ENCODE measurements at places on chromosomes 2 and 18. TPM values are rescaled to one million over a fixed set of nuclear protein-coding genes. Genes with fewer than 3 reads are reported as not detected.

The FER1L5 gene
- total RNA-seq, result 1.1 TPM

The MPV17 gene
- 77.1 TPM for total RNA-seq

The BCL11A gene
- 31.4 TPM for total RNA-seq

The RIT2 gene
- not detected for total RNA-seq

The SCN2A gene
- 0.29 TPM for total RNA-seq

The SEMA4F gene
- 9.1 TPM for total RNA-seq

The GKN2 gene
- total RNA-seq, result not detected

The TCF23 gene
- 0.42 TPM for total RNA-seq

The IFIH1 gene
- total RNA-seq, result 15.2 TPM

The LYG2 gene
- not detected for total RNA-seq

The SIX3 gene
- not detected for total RNA-seq

The PSD4 gene
- total RNA-seq, result 55.1 TPM

The ITGB6 gene
- total RNA-seq, result 96.3 TPM

The NPPC gene
- 0.36 TPM for total RNA-seq

The BMP10 gene
- total RNA-seq, result not detected

The PROM2 gene
- total RNA-seq, result 176 TPM

The UGT1A7 gene
- total RNA-seq, result 7.7 TPM
